Calu3 (cell line): ENCODE measurements at places on chromosomes 16 and 17.

- no peak for DNase-seq
Measured at GRCh38 chr17:63646488-63646806, 24.2 kb downstream of the MAP3K3 start.

GRCh38 chr17:49872754-49873377 is 25.0 kb upstream of the TAC4 start:
- DNase-seq = no peak

GRCh38 chr17:42409523-42410318 is 13.3 kb downstream of the CAVIN1 start:
- DNase-seq = peak; percentile 65

DNA sequence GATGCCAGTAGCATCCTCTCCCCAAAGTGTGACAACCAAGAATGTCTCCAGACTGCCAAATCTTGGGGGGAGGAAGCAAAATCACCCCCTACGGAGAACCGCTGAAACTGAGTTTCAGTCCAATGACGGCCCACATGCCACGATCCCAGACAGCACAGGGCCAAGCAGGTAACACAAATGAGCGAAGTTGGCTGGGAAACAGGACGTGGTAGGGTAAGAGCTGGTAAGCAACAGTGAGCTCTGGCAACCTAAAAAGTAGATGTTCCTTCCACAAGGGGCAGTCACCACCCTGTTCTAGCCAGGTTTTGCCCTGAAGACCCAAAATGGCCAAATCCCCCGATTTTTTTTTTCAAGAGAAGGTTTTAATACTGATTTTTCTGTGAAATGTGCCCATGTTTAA is 25.4 kb downstream of the ZFHX3 start:
- no peak for DNase-seq

- DNase-seq = peak; percentile 54
Measured at GRCh38 chr16:88773812-88774291, 11.2 kb downstream of the PIEZO1 start.

GRCh38 chr17:21551081-21551881 is 141.0 kb upstream of the KCNJ18 start:
- peak; percentile 61 for DNase-seq

- no peak for DNase-seq
Measured at GRCh38 chr17:49456183-49456965, 38.7 kb upstream of the NGFR start.

GRCh38 chr16:19417640-19418039 is at the start of gene TMC5:
TSS of gene TMC5 (plus strand) at chr16:19417883. CDS start at chr16:19440039, 22,156 bp downstream.
- DNase-seq = peak; percentile 74

DNA sequence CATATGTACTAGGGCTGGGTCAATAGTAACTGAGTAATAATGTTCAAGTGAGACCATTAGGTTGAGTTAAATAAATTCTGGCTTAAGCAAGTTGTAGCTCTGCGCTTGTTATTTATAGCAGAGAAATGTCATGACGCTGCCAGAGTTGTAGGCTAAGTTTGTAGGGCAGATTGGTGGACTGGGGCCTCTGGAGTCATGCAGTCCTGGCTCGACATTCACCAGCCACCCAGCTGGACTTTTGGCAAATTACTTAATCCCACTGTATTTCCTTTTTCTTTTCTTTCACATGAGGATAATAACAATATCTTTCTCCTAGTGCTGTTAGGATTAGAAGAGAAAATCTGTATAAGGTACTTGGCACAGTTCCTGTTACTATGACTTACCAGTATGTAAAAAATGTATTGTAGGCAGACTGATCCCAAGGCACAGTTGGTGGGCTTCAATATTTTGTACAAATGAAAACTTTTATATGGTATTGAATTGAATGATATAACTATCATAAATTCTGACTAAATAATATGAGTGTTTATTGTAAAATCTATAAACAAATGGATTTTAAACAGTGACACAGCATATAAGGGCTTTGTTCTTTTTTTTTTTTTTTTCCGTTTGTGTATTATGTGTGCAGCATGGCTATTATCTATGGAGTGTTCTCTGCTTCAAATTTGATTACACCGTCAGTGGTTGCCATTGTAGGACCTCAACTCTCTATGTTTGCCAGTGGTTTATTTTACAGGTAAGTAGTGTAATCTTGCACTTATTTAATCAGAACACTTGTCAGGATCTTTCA is 2.6 kb downstream of the MFSD11 start:
- no peak for DNase-seq

DNA sequence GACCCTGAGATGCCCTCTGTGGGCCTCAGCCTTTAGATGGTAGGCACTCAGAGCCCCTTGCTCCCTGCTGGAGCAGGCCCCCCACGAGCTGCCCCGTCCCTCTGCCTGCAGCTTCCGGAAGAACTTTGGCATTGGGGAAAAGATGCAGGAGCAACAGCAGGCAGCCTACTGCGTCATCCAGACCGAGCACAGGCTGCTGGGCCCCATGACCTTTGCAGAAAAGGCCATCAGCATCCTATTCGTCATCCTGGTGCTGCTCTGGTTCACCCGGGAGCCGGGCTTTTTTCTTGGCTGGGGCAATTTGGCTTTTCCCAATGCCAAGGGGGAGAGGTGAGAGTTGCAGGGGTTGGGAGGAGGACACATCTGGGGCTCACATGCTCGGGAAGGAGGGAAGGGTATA is 12.7 kb upstream of the FOXN1 start:
- DNase-seq = no peak

- DNase-seq = no peak
Measured at GRCh38 chr16:17439580-17439979, 31.2 kb downstream of the XYLT1 start.

DNA sequence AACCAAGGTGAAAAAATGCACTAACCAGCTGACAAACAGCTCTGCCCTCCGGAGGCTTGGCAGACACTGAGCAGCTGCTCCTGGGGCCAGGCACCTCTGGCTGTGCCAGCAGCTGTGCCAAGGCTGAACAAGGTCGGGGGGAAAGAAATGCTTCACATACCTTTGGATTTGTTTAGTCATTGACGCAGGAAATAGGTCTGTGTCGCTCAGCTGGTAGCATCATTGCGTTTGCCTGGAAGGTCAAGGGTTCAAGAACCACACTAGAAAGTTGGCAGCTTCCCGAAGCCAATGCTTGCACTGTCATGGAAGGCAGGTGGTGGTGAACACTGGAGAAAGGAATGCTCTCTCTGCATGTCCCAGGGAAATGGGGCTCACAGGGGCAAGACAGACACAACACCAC is 63.5 kb downstream of the PCTP start:
- DNase-seq = no peak

DNA sequence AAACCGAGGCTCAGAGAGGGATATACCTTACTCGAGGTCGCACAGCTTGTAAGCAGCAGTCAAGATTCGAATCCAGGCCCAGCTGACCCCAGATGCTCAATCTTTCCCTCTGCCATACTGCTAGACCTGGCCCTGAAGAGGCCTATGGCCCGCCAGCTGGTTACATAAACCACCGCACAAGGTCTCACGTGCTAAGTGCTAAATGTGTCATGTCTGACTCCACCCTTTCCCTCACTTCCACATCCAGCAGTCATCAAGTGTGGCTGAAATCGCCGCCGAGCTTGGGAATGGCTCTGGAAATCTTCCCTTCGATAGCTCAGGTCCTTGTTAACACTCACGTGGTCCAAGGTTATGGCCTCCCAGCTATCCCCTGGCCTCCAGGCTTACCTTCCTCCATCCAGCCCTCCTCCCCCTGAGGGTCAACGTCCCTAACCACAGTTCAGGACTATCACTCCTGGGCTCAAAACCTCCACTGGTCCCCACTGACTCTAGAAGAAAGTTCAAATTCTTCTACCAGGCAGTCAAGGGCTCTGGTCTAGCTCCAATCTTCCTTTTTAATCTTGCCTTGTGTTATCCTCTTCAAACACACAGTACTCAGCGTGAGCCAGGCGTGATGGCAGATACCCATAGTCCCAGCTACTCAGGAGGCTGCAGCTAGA is 3.5 kb downstream of the ZBTB4 start:
- no peak for DNase-seq

- no peak for DNase-seq
Measured at GRCh38 chr16:4979736-4980660, 21.9 kb downstream of the SEC14L5 start.

- DNase-seq = no peak
Measured at GRCh38 chr17:28018439-28019070, 23.9 kb upstream of the NLK start.

DNA sequence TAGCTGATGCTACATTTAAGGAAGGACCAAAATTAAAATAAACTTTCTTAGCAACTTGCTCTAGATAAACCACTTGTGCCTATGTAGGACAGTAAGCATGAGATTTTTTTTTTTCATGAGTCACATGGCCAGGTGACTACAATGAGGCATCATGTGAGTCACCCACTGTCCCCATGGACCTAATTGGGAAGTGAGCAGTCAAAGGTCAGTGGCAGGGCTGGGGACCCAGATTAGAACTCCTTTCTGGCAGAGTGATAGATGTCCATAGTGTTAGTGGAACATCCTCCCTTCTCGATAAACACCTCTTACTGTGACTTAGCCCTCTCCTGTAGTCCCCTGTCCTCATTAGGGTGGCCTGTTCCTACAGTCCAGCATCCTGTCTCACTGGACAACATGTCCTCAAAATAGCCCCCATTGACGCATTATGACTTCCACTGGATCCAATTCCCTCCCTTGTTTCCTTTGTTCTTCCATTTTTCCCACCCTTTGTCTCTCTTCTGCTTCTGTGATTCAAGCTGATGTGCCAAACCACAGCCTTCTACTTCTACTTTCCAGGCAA is 12.4 kb downstream of the ITGB3 start:
- DNase-seq = no peak
